ENCODE measurements at places on chromosomes 4 and X.

DNA sequence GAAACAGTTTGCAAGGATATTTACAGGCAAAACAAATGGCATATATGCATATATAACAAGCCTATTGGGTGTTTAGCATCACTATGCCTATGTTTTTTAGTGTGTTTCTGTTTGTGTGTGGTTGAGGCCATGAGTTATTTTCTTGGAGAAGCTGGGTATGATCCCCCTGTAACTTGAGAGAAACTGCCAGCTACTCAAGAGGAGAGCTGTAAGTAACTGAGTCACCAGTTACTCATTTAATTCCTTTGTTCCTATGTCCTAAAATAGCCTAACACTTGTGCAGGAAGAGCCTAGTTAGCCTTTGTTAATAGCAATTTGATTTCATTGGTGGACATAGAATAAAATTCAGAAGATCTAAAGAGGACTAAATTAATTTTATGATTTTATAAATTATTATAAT, 79.1 kb downstream of the PWWP3B start:
- no peak for DNase-seq

- DNase-seq, result no peak
Observed at GRCh38 chr4:166816890-166817289, 417.4 kb downstream of the SPOCK3 start.

DNA sequence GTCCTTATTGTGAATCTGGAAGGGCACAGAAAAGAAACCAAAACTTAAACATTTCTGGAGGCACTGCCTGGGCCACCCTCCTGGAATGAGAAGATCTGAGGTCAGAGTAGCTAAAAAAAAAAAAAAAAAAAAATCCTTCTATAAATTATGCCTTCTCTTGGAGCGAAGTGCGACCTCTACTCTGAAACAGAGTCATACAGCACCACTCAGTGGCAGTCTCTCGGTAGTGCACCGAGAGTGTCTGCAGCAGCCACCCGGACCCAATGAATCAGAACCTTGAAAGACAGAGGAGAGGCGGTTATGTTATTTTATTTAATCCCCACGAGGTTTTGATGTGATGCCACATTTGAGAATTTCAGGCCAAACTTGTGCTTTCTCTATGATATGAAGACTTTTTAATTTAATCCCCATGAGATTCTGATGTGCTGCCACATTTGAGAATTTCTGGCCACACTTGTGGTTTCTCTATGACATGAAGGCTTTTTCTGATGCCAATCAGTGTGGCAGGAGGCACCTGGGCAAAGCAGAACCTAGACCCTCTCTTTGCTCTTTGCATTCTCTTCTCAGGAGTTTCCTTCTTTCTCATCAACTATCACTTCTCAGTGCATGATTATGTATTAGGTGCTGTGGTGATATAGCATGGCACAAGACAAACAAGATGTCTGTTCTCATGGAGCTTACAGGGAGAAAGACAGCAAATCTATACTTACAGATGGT, 5.6 kb upstream of the CT47C1 start:
- peak; percentile 9 for DNase-seq

DNA sequence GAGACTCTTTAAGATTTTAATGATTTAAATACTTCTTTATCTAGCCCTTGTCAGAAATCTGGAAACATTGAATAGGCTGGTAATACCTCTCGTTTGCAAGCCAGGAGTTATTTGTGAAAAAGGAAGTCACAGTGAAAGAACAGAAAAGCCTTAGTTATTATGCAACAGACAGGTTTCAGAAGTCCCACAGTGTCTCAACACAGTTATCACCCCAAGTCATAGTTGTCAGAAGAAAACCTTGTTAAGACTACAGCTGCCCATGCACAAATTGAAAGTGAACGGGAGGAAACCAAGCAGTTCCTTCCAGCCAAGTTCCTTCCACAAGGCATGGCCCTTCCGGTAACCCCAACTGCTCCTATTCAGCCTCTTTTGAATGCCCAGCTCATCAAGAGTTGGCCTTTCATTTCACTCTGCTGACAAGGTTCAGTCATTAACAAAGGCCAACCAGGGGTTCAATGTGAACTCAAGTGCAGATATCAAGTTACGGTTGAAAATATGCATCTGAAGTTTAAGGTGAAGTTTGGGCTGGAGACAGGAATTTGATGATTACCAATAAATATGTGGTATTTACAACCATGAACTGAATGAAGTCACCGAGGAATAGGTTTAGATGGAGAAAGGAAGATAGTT, 15.6 kb downstream of the ALPK1 start:
- DNase-seq, result no peak

DNA sequence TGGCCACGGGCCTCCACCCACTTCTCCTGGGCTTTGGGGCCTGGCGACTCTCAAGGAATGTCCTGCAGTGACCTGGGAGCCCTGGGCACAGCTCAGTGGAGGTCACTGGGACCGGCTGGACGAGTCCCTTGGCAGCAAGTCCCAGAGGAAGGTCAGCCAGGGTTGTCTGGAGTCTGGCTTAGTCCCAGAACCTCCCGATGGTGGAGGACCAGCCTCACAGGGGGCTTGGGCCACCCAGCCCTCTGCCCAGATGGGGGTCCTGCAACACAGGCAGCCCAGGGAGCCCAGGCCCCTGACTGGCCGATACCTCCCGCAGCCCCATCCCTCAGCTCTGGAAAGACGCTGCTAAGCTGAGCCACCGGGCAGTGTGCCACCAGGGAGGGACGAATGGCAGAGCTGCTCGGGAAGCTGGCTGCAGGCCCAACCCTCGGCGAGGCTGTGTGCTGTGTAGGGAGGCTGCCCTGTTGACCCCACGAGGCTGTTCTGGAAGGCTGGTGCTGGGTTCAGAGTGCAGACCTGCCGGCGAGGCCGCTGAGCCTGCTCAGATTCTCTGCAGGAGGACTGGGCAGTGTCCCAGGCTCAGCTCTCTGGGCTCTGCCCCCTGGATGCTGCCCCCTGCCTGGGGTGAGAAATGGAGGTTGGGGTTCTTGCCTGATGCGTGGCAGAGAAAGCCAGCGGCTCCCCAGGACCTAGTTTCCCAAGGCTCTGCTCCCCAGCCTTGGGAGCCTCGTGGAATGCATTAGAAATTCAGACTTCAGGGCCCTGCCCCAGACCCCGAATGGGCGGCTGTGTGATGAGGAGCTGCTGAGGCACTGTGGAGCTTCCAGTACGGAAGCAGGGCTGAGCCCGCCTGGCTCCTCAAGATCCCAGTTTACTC, 61.7 kb downstream of the ADRA2C start:
- DNase-seq, result peak; percentile 55

DNA sequence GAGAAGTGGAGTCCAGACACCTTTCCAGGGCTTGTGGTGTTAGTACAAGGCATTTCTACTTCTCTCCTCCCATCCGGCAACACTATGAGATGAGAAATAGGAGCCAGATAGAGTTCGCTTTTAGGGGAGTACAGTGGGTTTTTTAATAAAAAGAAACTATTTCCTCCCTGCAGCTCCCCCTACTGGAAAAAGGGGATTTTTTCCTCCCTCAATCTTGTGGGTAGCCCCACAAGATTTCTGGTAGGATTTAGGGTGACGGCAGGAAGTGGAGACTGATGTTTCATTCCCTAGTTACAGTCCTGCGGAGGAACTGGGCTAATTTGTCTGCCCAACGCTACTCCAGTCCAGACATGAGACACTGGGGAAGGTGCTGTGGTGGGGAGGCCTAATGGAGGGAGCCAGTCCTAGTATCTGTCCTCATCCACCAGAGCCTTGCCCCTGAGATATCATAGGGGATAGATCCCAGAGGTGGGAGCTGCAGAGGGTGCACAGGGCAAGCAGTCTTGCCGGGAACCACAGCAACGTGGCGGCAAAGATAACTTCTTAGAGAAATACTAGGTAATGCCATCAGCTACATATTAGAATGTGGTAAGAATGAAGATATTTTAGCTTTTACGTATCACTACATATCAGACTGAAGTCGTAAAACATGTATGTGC, 45.5 kb upstream of the PRKG2 start:
- DNase-seq, result no peak

- no peak for DNase-seq
Observed at GRCh38 chr4:175833574-175834311, 21.7 kb upstream of the GPM6A start.

- no peak for DNase-seq
Observed at GRCh38 chrX:73214426-73215094, at the start of gene NAP1L2. NAP1L2 (minus strand) TSS chrX:73214851; CDS start chrX:73214492, 359 bp downstream.

DNA sequence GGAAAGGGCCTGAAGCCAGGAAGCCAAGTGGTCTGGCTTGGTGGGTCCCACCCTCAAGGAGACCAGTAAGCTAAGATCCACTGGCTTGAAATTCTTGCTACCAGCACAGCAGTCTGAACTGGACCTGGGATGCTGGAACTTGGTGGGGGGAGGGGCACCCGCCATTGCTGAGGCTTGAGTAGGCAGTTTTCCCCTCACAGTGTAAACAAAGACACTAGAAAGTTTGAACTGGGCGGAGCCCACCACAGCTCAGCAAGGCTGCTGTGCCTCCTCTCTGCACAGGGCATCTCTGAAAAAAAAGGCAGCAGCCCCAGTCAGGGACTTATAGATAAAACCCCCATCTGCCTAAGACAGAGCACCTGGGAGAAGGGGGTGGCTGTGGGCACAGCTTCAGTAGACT, 63.1 kb downstream of the AFM start:
- DNase-seq, result no peak

GRCh38 chr4:173333658-173334084, 487 bp downstream of the HMGB2 start:
- DNase-seq, result peak; percentile 7

DNA sequence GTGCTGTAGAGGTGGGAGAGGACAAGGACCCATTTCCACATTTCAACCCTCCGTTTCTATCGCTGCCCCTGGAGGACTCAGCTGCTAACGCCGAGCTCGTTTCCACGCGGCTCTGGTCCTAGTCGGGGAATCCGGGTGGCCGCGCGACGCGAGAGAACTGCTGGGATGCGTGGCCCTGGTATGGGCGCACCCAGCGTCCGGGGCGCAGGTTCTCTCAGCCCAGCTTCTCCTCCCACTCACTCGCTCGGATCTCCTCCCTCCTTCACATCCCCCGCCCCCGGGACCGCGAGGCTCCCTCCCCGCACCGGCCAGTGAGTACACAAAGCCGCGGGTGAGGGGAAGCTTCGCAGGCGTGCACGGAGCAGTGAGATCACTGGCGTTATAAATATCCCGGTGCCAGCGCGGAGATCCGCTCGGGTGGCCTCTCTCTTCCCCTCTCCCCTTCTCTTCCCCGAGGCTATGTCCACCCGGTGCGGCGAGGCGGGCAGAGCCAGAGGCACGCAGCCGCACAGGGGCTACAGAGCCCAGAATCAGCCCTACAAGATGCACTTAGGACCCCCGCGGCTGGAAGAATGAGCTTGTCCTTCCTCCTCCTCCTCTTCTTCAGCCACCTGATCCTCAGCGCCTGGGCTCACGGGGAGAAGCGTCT, at the start of gene FGF5:
Gene FGF5 (plus strand): TSS at position 412 of the 649 bp plus-strand sequence. CDS start 161 bp downstream, at position 573.
- DNase-seq, result no peak

DNA sequence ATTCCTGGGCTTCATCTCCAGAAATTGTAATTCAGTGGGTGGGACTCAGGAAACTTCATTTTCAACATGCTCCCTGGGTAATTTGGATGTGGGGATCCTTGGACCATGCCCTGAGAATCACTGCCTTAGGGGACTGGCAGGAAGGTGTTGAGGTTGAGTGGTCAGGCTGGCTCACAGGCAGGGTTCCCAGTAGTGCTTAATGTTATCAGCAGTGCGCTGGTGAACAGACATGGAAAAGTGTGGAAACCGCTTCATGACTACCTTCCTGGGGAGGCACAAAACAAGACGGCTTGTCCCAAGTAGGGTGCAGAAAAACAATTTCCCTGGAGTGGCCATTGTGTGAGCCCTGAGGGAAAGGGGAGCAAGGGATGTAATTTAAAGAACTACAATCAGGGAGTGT, 31.4 kb downstream of the SUPT20HL1 start:
- no peak for DNase-seq

DNA sequence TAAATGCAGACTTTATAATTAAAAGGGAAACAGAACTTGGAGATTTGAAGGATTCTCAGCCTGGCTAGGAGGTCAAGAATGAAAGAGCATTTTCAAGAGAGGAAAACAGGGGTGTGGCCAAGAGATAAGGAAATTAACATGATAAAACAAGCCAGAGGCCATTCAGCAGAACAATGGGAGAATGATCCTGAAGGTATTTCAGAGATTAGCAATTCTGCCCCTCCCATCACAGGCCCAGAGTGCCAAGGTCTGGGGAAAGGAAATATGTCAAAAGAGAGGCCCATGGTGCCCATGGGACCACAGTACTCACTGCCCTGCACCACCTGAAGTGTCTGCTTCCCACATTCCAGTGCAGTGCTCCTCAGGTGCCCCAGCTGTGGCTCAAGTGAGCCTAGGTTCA, 188.5 kb upstream of the STS start:
- DNase-seq, result no peak

- DNase-seq, result peak; percentile 12
Observed at GRCh38 chrX:8815460-8816065, 14.4 kb upstream of the FAM9A start.

DNA sequence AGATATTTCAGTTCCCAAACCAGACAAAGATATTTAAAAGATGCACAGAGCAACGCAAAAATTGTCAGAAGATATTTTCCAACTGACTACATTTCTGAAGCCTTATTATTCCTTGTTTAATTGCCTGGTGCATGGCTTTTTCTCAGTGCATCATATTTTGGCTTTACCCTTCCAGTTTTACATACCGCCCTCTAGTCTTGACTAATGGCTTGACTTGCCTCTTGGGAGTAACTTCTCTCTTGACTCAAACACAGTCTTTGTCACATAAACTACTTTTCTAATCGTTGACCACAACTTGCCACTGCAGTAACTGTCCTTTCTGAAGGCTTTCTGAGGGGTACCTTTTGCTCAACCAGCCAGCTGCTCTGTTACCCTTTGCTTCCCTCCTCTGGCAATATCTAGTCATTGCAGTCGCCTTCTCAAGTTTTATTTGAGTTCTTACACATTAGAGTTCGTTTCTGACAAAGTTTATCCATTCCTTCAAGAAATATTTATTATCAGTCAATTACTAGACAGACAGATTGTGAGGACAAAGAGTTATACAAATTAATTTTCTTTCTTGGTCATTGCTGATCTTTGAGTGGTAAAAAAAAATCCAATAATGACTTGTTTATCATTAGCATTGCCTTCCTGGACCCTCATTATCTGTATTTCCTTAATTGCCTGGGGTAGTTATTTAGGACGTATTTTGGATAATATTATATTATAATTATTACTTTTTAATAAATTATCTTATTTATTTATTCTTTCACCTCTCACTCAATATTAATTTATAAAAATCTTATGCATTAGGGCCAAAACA, 506.9 kb upstream of the PCDH10 start:
- peak; percentile 7 for DNase-seq

DNA sequence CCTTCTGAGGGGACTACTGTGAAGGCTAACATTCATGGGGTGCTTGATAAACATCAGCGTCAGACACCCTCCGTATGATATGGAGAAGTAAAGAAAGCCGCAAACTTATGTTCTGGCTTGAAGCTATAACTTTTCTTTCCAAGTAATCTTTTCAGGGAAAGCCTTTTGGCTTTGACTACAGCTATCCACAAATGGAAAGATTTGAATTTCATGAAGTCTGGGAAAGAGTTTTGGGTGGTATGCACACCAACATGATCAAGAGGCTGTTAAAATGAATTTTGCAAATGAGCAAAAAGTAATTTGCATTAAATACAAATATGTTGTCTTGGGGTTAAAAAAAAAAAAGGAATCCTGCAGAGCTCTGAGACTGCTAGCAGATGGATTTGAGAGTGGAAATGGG, 114.8 kb upstream of the LIMCH1 start:
- no peak for DNase-seq

GRCh38 chr4:15945516-15945915, 7.0 kb upstream of the FGFBP1 start:
- DNase-seq, result no peak

All from HuH-7.5 (cell line).